ENCODE measurements at places on chromosomes 13 and 19.

DNA sequence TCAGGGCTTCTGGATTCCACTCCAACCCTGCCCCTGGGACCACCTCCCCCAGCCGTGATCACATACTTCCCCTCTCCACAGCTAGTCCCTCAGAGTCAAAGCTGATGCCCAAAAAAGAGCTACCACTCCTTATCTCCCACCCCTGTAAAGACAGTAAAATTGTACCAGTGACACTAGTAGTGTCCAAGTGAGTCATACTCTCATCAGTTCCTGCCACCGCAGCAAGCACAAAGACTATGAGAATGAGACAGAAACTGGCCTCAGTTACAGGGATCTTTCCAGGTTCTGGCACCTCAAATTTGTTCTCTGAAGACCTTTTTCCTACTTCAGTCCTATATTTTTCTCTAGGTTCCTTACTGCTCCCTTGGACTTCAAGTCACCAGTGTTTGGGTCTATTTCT, 144.2 kb downstream of the SPRY2 start:
- DNase-seq = no peak

DNA sequence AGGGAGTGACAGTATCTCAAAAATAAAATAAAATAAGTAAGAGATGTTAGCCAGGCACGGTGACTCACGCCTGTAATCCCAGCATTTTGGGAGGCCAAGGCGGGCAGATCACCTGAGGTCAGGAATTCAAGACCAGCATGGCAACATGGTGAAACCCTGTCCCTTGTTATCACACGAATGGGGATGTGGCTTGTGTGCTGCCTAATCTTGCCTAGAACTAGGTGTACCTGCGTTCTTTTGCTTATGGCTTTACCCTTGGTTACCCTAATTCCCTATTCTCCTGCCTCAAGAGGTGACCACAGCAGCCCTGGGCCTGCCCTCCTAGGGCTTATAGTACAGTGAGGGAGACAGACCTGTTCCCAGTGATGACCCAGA, 6.3 kb upstream of the PVR start:
- no peak for DNase-seq

DNA sequence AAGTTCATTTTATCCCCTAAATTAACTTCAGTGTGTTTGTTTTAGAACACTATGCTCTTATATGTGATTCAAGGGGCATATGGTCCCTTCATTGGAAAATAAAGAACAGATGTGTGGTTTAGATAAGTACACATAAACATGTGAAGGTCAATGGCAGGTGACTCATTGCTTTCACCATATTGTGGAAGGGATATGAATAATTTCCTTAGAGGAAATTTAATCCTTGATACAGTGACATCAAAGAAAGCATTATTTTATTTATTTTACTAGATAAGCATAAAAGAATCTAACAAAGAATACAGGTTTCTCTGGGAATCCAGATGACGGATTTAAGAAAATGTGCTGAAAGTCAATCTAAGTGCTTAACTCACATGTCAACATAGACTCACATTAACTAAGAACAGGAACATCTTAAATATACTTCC, 373.5 kb downstream of the KCTD12 start:
- DNase-seq = no peak

DNA sequence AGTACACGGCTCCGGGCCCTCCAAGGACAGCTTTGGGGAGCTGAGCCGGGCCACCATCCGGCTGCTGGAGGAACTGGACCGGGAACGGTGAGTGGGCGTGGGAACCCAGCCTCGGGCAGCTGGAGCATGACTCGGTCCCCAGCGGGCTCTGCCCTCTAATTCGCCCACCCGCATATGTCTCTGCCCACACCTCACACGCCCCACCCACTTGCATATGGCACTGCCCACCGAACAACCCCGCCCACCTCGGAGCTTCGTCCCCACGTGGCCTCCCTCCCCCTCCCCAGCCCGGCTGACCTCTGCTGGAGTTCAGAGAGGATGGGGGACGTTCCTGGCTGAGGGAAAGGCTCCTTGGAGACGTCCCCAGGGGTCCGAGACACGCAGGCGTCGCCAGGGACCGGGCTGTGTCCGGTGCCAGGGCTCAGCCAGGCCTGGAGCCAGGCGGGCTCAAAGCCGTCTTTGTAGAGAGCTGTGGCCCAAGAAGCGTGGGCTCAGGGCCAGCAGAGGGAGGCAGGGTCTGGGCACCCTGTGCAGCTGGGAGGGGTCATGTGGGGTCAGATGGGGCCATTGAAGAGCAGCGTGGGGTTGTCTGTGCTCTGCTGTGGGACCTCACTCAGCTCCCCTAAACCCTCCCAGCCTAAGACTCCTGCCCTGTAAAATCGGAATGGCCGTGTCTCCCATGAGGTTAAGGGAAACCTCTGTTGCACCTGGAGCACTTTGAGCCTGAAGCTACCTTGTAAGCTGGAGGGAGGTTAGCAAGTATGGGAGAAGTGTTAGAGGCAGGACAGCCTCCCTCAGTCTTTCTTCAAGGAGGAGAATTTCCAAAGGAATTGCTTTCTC, 3.8 kb downstream of the APC2 start:
- DNase-seq = no peak

- DNase-seq = no peak
Observed at GRCh38 chr19:35140207-35140961, 1.8 kb downstream of the FXYD1 start.

DNA sequence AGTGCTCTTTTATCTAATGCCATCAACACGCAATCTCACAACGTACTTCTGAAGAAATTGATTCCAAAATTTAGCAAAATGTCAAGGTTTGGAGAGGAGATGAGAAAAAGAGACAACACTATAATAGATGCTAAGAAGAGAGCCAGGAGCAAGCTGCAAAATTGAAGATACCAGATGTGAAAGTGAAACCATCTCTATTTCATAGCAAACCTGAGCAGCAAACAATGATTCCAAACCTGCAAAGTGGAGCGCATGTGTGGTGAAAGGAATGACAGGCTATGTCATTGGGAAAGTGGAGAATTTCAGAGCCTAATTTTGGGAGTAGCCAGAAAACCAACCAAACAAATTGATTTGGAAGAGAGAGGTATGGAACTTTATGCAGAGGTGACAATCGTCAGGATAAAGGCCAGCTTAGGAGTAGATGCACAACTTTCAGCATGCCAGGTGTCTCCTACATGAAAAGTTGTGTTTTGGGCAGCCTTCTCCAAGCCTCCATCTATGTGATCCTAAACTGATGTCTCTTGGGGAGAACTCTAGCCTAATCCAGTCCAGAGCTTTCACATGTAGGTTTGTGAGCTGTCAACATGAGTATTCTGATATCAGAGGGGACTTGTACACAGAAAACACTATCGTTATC, 158.4 kb upstream of the FNDC3A start:
- DNase-seq = no peak

DNA sequence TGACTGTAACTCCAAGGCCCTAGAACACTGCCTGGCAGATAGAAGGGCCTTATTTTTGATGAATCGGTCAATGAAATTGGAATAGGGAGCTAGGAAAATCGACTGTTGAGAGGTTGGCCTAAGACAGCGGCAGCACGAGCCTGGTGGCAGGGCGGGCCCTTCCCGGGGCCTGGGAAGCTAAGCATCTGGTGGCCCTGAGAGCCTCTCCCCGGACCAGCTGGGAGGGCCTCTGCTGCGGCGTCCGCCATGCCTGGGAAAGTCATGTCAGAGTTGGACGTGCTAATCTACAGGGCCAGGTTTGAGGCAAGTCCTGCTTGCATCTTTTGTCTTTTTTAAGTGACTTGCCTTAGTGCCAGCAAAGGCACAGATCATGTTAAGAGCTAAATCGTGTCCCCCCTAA, 11.2 kb upstream of the GPR12 start:
- no peak for DNase-seq

- no peak for DNase-seq
Observed at GRCh38 chr19:6260376-6260775, 19.4 kb downstream of the MLLT1 start.

- DNase-seq = no peak
Observed at GRCh38 chr19:4380254-4380727, 20.1 kb downstream of the SH3GL1 start.
